ENCODE measurements at places on chromosomes 6 and 20.

- DNase-seq = no peak
Observed at GRCh38 chr6:35557239-35557638, 44.5 kb upstream of the TULP1 start.

- peak; percentile 81 for DNase-seq
Observed at GRCh38 chr20:7770578-7770977, 169.7 kb downstream of the HAO1 start.

- DNase-seq = no peak
Observed at GRCh38 chr6:80771941-80772340, 665.5 kb downstream of the BCKDHB start.

- DNase-seq = no peak
Observed at GRCh38 chr6:16504609-16505008, 256.7 kb downstream of the ATXN1 start.

DNA sequence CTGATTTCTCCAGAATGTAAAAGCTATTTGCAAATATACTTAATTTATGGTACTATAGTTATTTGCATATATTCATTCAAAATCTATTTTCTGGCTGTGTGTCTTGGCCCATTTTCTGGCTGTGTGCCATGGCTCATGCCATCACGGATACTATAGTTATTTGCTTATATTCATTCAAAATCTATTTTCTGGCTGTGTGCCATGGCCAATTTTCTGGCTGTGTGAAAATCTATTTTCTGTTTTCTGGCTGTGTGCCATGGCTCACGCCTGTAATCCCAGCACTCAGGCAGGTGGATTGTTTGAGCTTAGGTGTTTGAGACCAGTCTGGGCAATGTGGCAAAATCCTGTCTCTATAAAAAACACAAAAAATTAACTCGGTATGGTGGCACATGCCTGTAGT is 28.9 kb upstream of the RIPK1 start:
- DNase-seq = peak; percentile 35

DNA sequence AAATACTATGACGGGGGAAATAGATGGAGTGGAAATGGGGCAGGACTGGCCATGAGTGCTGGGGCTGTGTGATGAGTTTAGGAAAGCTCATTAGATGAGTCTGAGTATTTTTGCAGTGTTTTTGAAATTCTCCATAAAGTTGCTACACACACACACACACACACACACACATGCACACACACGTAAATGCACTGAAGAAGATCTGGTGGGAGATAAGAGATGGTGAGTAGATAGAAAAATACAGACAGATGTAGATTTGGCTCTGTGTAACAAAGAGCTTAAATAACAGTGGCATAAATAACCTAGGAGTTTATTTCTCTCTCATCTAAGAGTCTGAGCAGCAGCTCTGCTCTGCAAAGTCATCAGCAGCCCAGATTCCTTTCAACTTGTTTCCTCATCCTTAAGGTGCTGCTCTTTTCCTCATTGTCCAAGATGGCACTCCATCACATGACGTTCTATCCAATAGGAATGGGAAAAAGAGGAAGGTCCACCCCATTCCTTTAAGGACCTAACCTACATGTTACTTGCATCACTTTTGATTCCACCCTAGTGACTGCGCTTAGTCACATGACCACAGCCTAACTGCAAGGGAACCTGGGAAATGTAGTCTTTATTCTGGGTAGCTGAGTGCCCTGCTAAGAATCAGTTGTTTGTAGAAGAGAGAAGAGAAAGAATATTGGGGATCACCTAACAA is 76.4 kb downstream of the EYA2 start:
- no peak for DNase-seq

GRCh38 chr6:44867571-44868334 is 460.4 kb upstream of the RUNX2 start:
- no peak for DNase-seq

DNA sequence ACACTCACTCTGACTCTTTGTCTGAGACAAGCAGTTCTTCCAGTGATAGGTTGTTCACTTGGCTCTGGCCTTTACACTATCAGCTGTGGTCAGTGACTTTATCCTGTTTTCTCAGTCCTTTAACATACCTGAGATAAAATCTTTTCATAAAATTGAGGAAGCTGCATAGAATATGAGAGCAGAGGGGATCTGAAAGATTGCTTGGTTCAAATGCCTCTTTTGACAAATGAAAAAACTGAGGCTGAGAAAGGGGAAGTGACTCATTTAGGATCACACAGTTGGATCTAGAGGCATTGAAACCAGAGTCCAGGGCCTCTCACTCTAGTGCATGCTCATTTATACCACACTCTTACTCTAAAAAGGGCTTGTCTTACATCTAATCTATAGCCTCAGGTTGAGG is 277.0 kb upstream of the TBX18 start:
- no peak for DNase-seq

- no peak for DNase-seq
Observed at GRCh38 chr6:32937230-32937633, 3.6 kb downstream of the HLA-DMB start.

GRCh38 chr6:116941727-116942126 is 64.7 kb downstream of the RFX6 start:
- no peak for DNase-seq

DNA sequence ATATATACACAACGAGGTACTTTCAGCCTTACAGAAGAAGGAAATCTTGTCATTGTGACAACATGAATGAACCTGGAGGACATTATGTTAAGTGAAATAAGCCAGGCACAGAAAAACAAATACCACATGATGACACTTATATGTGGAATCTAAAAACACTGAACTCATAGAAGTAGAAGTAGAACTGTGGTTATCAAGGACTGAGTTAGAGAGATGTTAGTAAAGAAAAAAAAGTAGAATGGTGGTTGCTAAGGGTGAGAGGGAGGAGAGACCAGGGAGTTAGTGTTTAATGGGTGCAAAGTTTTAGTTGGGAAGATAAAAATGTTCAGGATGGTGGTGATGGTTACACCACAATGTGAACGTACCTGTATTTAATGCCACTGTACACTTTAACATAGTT is 4.8 kb upstream of the STX11 start:
- DNase-seq = no peak

DNA sequence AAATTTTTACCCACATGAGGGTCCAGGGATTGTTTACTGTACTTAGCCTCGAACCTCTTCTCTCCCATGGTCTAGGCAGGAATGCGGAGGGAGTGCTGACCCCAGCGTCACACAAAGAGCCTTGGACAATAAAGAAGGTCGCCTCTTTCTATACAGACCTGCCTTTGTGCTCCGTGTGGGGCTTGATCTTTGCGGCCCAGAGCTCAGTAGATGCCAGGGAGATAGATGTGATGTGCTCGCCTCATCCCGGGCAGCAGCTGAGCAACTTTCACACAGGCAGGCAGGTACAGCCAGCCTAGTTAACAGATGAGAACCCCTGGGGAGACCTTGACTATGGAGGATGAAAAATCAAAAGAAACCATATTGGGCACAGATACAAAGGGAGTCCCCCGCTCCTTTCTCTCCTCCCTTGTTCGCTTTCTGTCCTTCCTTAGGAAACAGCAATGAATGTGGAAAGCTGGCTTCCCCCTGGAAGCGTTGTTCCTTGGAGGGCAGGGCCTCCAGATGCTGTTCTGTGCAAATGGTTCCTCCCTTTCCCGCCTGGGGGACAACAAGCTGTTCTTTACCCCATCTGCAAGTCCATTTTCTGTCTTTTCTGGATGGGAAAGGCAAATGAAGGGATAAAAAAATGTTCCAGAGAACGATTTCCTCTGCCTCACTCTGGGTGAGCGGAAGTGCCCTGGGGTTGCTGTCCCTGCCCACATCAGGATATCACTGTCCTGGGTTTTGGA is 128.3 kb downstream of the OLIG3 start:
- DNase-seq = no peak

DNA sequence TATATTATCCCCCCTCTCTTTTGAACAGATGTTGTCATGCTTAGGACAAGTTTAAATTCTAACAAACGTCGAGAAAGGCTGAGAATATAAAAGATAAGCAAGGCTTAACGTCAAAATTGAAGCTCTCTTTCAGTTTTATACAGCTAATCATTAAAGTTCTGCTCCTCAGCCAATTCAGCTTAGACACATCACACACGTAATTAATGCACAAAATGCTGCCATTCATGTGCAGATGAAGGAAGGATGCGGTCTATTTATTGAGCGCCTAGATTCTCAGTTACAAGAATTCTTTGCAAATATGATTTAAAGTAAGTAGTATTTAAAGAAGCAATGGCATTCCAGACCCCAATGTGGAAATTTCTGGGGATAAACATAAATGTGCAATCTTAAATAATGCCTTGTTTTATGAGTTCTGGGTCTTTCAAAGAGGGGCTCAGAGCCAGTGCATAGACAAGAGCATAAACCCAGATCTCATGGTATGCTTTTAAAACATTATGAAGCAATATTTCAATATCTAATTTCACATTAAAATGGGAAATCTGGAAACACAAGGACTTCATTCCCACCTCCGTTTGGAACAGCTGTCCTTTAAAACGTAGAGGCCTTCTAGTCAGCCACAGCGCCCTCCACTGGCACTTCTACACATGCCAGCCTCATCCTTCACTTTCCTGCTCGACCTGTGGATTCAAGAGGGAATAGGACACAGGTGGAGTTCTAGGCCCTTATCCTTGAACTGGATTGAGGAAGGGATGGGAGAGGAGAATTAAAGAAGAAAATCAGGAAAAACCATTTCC is 85.8 kb downstream of the LYRM4 start:
- DNase-seq = no peak

GRCh38 chr6:71333697-71334096 is 45.1 kb downstream of the OGFRL1 start:
- no peak for DNase-seq

GRCh38 chr6:109612268-109612667 is 78.7 kb downstream of the AK9 start:
- no peak for DNase-seq

DNA sequence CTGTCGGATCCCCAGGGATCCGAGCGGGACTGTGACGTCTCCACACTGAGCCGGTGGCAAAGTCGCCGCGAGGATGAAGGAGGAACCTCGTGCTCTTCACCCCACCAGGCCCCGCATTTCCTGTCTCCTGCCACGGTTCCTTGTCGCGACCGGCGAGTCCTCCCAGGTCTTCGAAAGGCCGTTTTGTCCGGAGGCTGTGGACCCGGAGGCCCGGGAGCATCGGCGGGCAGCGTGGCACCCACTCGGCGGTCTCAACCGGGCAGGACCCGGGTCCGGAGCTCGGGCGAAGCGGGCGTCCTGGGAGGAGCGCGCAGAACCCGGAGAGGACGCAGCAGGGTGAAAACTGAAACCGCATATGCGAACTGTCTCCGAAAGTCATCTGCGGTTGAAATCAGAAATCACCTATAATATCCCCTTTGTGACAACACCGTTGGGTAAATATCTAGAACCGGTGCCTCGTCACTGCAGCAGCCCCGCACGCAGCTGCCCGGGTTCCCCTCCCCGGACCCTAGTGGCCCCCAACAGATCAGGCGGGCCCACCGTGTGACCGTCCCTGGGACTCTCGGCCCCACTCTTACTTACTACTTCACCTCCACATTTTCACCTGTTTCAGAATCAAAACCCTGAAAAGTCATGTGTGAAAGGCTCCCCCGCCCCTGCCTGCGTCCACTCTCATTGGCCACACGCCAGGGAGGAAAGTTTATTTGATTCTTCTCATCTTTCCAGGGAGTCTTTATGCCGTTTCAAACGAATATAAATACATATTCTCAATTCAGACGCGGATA is 3.1 kb upstream of the ULBP2 start:
- no peak for DNase-seq

DNA sequence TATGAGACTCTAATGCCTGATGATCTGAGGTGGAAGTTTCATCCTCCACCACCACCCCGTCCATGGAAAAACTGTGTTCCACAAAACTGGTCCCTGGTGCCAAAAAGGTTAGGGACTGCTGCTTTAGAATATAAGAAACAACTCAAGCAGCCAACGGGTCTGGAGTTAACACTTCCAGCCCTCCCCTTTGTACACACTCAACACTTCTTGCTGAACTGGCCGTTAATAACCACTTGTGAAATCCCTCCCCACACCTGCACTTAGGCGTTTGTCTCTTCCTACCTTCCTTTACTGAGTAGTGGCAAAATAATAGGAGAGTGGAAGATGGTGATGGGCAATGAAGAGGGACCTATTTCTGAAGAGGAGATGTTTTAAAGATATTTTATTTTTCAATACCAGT is 10.5 kb downstream of the SAYSD1 start:
- DNase-seq = no peak

GRCh38 chr6:53771785-53772624 is 22.8 kb upstream of the LRRC1 start:
- DNase-seq = no peak

DNA sequence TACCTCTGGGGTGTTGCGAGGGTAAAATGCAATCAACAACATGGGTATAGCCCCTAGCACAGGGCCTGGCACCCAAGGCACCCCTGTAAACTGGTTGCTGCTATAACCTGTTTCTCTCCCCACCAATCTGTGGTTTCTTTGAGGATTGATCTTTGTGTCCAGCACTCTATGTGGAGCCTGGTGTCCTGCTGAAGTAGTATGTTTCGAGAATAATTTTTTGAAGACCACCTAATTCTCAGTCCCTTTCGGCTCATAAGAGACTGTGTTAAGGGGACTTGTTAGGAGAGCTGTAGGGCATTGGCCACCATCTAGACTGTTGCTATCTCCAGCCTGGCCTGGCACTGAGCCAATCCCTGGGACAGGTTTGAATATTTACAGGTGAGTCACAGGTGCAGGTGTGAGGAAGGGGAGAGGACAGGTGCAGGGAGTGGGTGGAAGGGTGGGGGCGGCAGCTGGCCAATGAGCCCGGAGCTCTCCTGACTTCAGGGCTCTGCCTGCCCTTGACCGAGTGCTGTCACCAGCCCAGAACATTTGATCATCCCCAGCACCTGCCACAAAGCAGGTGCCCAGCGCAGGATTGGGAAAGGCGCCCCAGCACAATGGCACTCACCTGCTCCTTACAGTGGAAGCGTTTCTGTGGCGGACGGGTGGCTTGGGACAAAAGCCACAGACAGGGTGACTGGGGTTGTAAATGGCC is 8.1 kb upstream of the C20orf144 start:
- peak; percentile 77 for DNase-seq

- no peak for DNase-seq
Observed at GRCh38 chr6:20790032-20790791, 256.0 kb downstream of the CDKAL1 start.

DNA sequence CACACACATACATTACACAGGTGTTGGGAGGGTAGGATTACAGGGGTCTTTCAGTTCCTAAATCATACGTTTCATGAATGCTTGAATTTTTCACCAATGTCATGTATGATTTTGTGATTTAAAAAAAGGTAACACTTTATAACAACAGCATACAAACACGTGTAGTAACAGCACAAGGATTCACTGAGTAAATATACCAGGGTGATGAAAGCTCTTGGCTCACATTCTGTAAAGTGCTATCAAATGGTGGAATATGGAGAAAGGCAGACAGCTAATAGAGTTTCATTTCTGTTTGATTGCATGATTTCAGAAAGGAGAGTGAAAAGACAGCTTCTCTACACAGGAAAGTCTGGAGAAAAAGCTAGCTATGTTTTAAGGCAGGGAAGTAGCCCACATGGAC is 231.9 kb downstream of the CD83 start:
- no peak for DNase-seq

DNA sequence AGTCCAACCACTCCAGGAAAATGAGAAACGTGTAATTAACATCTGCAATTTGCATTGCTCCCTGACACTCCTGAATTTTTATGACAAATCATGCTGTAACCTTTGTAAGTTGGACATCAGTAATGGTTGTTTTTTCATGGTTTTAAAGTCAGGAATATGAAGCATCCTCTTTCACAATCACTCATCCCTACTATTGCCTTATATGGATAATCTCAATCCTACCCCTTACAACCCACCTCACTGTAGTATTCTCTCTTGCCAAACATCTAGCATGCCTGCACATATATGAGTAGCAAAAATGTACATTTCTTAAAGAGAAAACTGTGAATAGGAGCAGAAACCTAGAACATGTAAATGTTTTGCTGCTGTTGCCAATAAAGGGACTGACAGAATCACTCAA is 729.5 kb downstream of the KIF16B start:
- DNase-seq = no peak
